Stimulated activated CD4-positive, alpha-beta T cell treated with anti-CD3 and anti-CD28 coated beads, Interleukin-1b, Interleukin-23, amount 100 ng/mL, for 24 hours (primary cell): ENCODE measurements at places on chromosomes 16 and 17.
A peak's percentile ranks its signal among the peaks of the same experiment; 100 is the strongest.

DNA sequence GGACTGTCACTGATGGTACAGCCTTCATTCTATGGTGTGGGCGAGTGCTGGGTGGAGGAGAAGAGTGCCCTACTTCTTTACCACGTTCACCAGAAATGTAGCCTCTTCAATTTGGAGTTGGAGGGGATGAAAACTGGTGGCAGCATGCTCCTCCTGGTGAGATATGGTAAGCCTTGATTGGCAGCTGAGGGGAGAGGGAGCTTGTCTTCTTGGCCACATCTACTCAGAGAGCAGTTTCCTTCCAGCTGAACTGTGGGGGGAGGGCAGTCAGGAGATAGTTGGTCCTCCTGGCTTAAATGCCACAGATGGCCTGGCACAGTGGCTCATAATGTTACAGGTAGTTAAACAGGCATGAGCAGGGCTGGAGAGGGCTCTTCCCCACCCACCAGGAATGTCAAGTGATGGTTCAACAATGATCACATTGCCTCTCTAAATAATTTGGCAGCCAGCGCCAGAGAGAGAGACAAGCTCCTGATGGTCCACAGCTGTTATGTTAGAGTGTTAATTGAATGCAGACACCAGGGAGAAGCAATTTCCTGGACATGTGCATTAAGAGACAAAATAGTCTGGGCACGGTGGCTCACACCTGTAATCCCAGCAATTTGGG, 9.0 kb upstream of the MAPK3 start:
- DNase-seq = no peak

DNA sequence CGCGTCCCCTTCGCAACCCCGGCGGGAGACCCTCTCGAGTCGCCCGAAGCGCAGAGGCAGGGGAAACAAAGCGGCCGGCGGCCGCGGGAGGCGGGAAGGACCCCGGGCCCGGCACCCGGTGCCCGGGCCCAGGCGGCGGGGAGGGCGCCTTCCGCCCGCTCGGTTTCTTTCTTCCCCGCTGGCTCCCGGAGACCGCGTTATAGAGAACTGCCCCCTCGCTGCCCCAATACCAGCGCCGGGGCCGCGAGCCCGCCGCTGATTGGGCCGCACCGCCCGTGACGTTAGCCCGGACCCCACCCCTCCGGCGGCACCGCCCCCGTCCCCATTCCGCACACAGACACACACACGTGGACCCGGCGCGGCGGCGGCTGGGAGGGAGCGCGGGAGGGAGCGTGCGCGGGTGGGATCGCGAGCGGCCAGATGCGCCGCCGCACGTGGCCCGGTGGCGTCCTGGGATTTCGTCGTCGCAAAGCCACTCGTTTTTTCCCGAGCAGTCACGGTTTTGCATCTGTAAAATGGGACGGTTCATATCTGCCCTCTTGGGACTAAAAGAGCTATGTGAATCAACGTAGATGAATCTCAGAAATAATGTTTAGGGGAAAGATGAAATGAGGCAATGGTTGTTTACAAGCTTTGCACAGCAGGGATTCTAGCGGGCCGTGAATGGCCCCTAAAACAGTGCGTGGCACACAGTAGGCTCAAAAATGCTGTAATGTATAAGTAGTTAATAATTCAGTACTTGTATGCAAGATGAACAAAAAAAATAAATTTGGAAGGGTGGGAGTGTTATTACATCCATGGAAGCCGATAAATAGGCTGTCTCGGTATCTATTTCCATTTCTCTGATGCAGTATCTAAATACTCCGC, at the start of gene EPOP:
Gene EPOP (minus strand): TSS at position 209 of the 867 bp plus-strand sequence. CDS start 462 bp downstream, outside the sequence.
- DNase-seq = peak; percentile 89

DNA sequence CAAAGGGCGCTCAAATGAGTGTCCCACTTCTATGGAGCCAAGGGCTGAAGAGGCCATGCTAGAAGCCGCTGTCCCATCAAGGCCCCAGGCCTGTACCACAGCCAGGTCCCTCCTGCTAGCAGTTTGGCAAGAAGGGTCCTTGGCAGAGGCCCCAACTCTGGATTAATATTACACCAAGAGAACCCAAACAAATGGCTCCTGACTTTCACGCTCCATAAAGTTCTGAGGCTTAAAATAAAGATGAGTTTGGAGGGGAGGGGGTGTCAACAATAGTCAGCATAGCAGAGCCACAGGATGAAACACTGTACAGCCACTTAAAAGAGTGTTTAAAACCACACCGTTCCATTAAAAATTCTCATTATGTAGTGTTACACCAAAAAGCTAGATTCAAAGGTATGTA, 30.5 kb downstream of the CUEDC1 start:
- no peak for DNase-seq

GRCh38 chr17:81713556-81714411, 1.7 kb downstream of the SLC25A10 start:
- DNase-seq = no peak

- no peak for DNase-seq
Observed at GRCh38 chr17:45320349-45320930, 3.6 kb upstream of the MAP3K14 start.

DNA sequence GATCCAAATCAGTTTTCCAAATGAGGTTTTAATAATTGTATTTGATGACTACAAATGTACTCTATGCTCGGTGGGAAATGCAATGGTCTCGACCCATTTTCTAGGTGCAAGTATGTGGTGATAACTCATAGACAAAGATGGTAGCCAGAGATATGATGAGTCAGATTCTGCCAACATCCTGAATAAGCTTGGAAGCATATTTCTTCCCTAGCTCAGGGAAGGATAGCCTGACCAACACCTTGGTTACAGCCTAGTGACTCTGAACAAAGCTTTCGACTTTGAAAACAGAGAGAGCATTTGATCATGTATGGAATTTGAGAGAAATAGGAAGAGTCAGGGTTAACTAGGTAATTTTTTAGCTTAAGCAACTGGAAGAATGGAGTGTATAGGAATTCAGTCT, 128.3 kb upstream of the MYOCD start:
- no peak for DNase-seq

GRCh38 chr16:11224096-11224893, 31.7 kb downstream of the SOCS1 start:
- DNase-seq = no peak

- no peak for DNase-seq
Observed at GRCh38 chr16:51834133-51834532, 683.1 kb upstream of the SALL1 start.

DNA sequence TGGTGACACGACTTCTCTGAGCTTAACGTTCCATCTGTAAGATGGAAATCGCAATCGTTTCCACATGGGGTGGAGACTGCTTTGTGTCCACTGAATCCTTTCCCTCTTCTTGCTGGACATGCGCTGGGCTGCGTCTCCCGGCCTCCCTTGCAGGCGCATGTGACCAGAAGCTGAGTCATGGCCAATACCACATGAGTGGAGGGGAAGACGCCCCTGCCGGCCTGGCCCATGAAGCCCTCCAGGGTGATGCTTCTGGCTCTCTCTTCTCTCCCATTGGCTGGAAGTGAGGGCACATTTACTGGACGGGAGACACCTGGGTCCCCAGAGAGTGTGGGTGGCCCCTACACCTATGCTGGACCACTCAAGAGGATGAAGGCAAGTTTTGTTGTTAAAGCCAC, 71.1 kb downstream of the DYNLRB2 start:
- DNase-seq = no peak

DNA sequence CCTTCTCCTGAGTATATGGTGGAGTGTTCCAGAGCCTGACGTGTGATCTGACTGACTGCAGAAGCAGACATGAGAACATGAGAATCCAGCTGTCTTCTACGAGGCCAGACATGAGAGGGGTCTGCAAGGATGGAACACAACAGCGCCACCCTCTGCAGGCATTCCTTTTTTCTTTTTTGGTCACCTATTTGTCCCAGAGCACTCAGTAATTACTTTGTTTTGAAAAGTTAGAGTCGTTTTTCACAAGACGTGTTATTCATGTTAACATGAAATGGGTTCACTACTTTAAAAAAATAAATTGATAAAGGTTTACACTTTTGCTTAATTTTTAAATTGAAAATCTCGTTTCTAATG, 43.8 kb upstream of the ATP2A3 start:
- DNase-seq = no peak

DNA sequence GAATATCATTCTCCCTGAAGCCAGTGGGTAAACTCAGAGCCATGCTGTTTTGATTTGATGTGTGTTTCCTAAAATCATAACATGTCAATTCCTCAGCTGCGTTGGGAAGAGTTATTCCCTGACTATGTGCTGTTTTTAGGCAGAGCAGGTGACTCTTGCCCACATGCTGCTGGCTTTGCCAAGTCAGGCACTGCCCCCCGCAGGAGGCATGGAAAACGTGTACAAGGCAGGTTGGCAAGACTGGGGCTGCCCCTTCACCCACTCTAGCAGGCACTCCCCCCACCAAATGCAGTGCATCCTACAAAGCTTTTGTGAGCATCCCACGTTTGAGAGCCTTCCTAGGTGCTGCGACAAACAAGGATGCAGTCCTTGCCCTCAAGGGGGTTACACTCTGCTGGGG, 38.3 kb upstream of the NAT9 start:
- DNase-seq = no peak

- peak; percentile 49 for DNase-seq
Observed at GRCh38 chr16:1057252-1057932, 15.2 kb upstream of the SSTR5 start.

GRCh38 chr16:85061566-85061965, 34.0 kb downstream of the KIAA0513 start:
- no peak for DNase-seq

- DNase-seq = no peak
Observed at GRCh38 chr17:34769899-34770298, 190.5 kb downstream of the TMEM132E start.

DNA sequence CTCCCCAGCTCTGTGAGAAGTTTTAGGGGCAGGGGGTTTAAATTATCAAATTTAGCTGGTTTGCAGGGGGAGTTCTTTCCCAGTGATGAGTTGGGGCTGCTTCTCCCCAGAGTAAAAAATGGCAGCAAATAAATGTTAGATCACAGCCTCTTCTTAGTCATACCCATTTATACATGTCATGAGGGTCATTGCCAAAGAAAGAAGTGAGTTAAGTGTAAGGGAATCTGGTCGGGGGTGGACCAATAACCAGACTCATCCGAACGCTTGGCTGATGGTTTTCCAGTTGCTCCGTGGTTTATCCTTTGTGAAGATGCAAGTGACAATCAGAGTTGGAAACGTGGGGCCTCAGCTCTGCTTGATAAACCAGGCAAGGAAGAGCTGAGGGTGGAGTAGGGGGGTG, 87.1 kb downstream of the PLXDC1 start:
- DNase-seq = no peak

GRCh38 chr16:87216148-87216840, 100.9 kb downstream of the C16orf95 start:
- no peak for DNase-seq

- no peak for DNase-seq
Observed at GRCh38 chr16:12719972-12720371, 83.7 kb downstream of the CPPED1 start.

- no peak for DNase-seq
Observed at GRCh38 chr16:56371660-56371937, 53.7 kb downstream of the AMFR start.

DNA sequence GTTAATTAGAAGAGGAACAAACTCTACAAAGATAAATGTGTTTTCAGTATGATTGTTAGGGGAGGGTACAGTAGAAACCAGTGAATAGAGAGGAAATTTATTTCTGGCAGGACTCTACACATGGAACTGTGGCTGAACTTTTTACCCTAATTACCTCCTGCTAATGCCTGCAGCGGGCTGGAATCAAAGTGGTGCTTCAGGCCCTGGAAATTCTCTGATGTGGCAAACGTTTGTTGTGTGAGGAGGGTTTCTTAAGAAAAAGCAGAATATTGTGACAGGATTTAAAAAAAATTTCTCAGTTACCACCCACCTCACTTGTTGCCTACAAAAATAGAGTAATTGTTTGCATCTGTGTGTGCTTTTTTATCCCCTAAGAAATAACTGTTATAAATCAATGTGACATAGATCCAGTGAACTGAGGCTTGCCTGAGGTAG, 154.5 kb downstream of the BCAS3 start:
- DNase-seq = no peak

GRCh38 chr16:70466805-70467076, 12.3 kb downstream of the FCSK start:
- no peak for DNase-seq

GRCh38 chr16:57639172-57639887, 10.9 kb downstream of the ADGRG1 start:
- no peak for DNase-seq

GRCh38 chr17:73735245-73735644, 91.0 kb upstream of the SDK2 start:
- DNase-seq = no peak

- no peak for DNase-seq
Observed at GRCh38 chr17:41917192-41917591, 1.6 kb downstream of the ACLY start.

- no peak for DNase-seq
Observed at GRCh38 chr16:28308794-28309584, 16.7 kb downstream of the SBK1 start.

DNA sequence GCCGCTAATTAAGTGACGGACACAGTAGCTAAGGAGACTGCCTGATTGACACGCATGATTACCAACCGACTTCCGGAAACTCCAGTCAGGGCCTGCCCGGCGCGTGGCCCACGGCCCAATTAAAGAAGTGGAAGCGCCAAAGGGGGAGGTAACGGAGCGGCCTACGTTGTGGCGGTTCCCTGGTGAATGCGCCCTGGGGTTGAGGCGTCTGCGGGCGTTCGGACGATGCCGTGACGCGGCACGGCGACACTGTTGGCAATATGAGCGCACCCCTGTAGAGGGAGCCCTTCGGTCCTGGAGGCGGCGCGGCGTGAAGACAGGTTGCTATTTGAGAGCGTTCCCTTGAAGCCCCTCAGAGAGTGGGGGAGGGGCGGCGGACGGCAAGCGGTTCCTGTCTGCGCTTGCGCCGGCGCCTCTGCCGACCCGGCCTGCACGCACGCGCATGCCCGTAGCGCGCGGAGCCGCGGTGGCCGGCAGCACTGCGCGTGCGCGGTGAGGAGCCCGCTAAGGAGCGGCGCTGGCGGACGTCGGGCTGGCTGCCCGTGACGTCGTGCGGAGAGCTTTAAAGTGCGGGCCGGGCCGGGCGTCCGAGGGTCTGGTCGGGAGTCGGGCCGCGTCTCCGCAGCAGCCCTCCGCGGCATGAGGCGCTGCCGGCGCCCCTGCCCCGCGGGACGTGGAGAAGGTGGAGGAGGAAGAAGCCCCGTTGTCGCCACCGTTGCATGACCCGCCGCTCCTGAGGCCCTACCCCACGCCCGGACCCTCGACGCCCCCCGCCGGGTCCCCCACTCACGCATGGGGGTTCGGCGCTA, at the start of gene ALKBH5:
Gene ALKBH5 (plus strand): TSS at position 495 of the 809 bp plus-strand sequence. CDS start 416 bp downstream, outside the sequence.
- peak; percentile 92 for DNase-seq

DNA sequence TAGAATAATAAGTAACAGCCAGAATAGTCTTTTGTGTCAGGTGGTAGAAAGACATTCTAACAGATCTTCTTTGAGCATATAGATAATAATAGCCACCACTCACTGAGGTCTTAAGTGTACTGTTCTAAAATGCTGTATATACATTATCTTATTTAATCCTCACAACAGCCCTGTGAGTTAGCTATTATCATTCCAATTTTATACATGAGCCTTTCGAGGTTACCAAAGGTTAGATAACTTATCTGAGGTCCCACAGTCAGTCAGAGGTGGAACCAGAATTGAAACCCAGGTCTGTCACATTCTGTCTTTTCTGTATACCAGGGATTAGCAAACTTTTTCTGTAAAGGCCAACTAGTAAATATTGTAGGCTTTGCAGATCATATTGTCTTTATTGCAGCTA, 23.2 kb downstream of the REXO5 start:
- DNase-seq = no peak
